Mesenchymal stem cell (in vitro differentiated cells and primary cell): ENCODE measurements at places on chromosomes 12 and 14.

DNA sequence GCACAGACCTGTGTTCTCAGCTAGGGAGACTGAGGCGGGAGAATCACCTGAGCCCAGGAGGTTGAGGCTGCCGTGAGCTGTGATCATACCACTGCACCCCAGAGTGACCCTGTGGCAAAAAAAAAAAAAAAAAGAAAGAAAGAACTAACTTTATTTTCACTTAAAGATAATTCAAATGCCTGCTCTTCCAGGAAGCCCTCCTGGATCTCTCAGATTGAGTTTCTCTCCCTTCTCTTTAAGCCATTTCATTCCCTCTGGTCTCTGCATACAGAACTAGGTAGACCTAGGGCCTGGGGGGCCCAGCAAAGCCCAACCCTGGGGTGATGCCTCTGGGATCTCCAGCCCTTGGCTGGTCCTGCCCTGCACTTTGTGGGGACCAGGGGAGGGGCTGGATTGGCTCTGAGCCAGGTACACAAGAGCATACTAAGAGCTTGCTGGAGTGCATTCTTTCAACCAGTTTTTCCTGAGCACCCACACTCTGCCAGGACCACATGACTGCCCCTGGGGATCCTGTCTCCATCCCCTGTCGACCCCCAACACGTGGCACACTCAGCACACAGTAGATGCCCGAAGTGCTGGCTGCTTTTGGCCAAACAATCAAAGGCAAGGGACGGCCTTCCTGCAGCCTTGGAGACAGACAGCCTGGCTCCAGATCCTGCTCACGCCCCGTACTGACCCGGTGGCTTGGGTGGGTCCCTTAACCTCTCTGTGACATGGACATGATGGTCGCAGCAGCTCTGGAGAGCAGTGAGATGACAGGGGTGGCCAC lies 52.7 kb downstream of the CYP46A1 start:
- DNase-seq = no peak
- H3K27ac ChIP-seq = no peak overlapping the region
- H3K4me3 ChIP-seq = no peak overlapping the region
- peaks cover 5% of the 10 kb centered on the region for H3K4me1 ChIP-seq
- H3K36me3 ChIP-seq = no peaks in the 10 kb centered on the region

DNA sequence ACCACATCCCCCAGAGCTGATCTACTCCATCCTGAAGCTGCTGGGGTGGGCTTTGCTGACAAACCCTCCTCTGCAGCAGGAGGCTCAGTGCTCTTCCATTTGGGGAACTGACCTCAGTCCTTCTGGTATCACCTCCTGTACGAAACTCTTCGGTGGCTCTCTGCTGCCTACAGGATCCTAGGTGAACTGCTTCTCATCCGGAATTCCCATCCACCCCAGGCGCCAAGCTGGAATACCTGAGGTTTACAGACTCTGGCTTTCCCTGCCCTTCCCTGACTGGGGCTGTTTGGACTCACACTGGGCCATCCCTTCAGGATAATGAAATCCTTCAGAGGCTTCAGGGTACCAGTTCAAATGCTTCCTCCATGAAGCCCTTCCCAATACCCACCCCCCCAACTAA lies 26.2 kb downstream of the GCN1 start:
- no peak overlapping the region for H3K4me3 ChIP-seq
- no peaks in the 10 kb centered on the region for H3K27me3 ChIP-seq
- H3K4me1 ChIP-seq = no peaks in the 10 kb centered on the region
- no peak overlapping the region for H3K27ac ChIP-seq

DNA sequence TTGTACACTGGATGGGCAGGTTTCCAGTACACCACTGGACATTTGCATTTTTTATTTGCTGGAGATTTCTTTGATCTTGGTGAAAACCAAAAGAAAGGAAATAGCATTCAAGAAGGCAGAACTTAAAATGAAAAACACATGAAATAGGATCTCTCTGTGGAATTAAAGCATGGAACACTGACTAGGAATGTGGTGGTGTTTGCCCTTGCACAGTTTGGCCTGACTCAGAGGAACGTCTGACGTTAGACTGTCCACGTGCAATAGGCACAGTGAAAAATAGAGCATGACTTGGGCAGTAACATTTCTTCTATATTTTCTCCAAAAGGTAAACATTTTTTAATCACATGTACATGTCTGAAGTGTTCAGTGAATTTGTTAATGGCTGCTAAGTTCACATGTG lies 474.1 kb upstream of the PRICKLE1 start:
- H3K27ac ChIP-seq = no peak overlapping the region
- no peak overlapping the region for H3K4me3 ChIP-seq
- H3K4me1 ChIP-seq = peaks cover 3% of the 10 kb centered on the region
- no peaks in the 10 kb centered on the region for H3K27me3 ChIP-seq
- no peak for DNase-seq

- no peaks in the 10 kb centered on the region for H3K27me3 ChIP-seq
- no peak overlapping the region for H3K4me3 ChIP-seq
- H3K27ac ChIP-seq = no peak overlapping the region
These were observed 96.1 kb upstream of the GRIP1 start for GRCh38 chr12:66774929-66775328.

DNA sequence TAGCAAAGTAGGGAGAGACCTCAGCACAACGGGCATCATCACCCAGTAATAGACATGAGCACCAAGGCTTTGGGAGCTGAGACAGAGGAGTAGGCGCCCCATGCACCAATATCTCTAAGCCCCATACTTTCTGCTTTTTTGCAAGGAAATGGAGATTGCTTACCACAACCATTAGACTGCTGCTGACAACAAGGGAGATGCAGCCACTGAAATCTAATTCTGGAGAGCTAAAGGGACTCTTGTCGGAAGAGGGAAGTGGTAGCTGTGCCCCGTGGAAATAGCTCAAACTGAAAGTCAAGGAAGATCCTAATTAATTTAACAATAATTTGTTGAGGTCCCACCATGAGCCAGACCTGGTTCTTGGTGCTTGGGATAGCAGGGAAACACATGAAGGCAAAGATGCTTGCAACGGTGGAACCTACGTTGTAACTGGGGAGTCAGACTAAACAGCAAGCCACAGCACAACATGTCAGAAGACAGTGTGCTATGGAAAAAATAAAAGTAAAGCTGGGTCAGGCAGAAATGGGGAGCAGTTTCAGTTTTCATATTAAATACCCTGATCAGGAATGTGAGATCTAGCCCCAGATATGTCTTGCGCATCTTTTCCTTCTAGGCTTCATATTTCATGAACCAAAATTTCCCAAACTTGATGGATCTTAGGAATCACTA lies 1131.0 kb downstream of the BCL11B start:
- no peaks in the 10 kb centered on the region for H3K4me1 ChIP-seq
- no peaks in the 10 kb centered on the region for H3K36me3 ChIP-seq
- H3K27ac ChIP-seq = no peak overlapping the region
- H3K4me3 ChIP-seq = no peak overlapping the region
